Activated T-helper 2 cell treated with anti-CD3 and anti-CD28 coated beads, Interferon-gamma antibody, Interleukin-2, Interleukin-4, amounts not matched to agents 10 μg/mL and 5 μg/mL and 100 μg/mL, durations not matched to agents 14 hours and 24 hours and 36 hours (primary cell): ENCODE measurements at places on chromosomes 2 and 18. TPM values are rescaled to one million over a fixed set of nuclear protein-coding genes. Genes with fewer than 3 reads are reported as not detected.

The DNER gene
- not detected in 2 replicates for total RNA-seq

The PTPRN gene
- 1.1 and 1.6 TPM in 2 replicates for total RNA-seq

The CLEC4F gene
- 0.11 TPM in 1 of 2 replicates, not detected in the other for total RNA-seq

The PLB1 gene
- 1.8 and 2.0 TPM in 2 replicates for total RNA-seq

The NPHP1 gene
- 1.0 and 2.2 TPM in 2 replicates for total RNA-seq

The ITPRIPL1 gene
- total RNA-seq, result 44.8 and 45.0 TPM in 2 replicates

The TMEM214 gene
- 96.3 and 102 TPM in 2 replicates for total RNA-seq

The CGREF1 gene
- total RNA-seq, result 8.1 and 9.0 TPM in 2 replicates

The SH3RF3 gene
- 0.64 and 0.78 TPM in 2 replicates for total RNA-seq

The GULP1 gene
- total RNA-seq, result not detected in 2 replicates

The KIAA2012 gene
- not detected in 2 replicates for total RNA-seq

The UGT1A7 gene
- total RNA-seq, result not detected in 2 replicates

The G6PC2 gene
- total RNA-seq, result not detected in 2 replicates

The CHRND gene
- not detected in 2 replicates for total RNA-seq

The LYPD6 gene
- not detected in 2 replicates for total RNA-seq

The CRYGD gene
- not detected in 2 replicates for total RNA-seq

The DPYSL5 gene
- total RNA-seq, result 0.05 TPM in 1 of 2 replicates, not detected in the other

The ZSWIM2 gene
- not detected in 2 replicates for total RNA-seq

The STPG4 gene
- total RNA-seq, result not detected in 2 replicates

The CHRNG gene
- not detected in 2 replicates for total RNA-seq

The IL36B gene
- total RNA-seq, result not detected in 2 replicates

The GMCL1 gene
- total RNA-seq, result 29.2 and 29.3 TPM in 2 replicates

The MAP3K19 gene
- not detected in 2 replicates for total RNA-seq

The ALK gene
- total RNA-seq, result not detected in 2 replicates
